Diencephalon (tissue), 1 donor: ENCODE measurements at places on chromosomes 12 and 14. TPM values are rescaled to one million over a fixed set of nuclear protein-coding genes. Genes with fewer than 3 reads are reported as not detected.

The HIF1A gene
- 130 TPM for total RNA-seq

The C1QL4 gene
- 3.5 TPM for total RNA-seq

The TAS2R20 gene
- 10.4 TPM for total RNA-seq

The ZC2HC1C gene
- 6.7 TPM for total RNA-seq

The CLEC2B gene
- total RNA-seq, result 2.1 TPM

The RPL10L gene
- not detected for total RNA-seq

The C12orf60 gene
- 3.7 TPM for total RNA-seq

The ZNF140 gene
- total RNA-seq, result 36.4 TPM

The LRTM2 gene
- total RNA-seq, result 11.3 TPM

The ETFRF1 gene
- 37.6 TPM for total RNA-seq

The SSTR1 gene
- total RNA-seq, result 14.3 TPM

The NAP1L1 gene
- 202 TPM for total RNA-seq

The ZFC3H1 gene
- total RNA-seq, result 47.5 TPM

The UNC79 gene
- total RNA-seq, result 41.3 TPM

The TEX52 gene
- total RNA-seq, result not detected

The SLC41A2 gene
- 143 TPM for total RNA-seq

The POMT2 gene
- 19.6 TPM for total RNA-seq

The TTLL5 gene
- 35.5 TPM for total RNA-seq

The CD4 gene
- 4.8 TPM for total RNA-seq

The ARMH4 gene
- 56.1 TPM for total RNA-seq

The SIX6 gene
- 0.69 TPM for total RNA-seq

The RNASE3 gene
- not detected for total RNA-seq

The KRT82 gene
- total RNA-seq, result not detected
